ENCODE measurements at places on chromosomes 3 and 15.

- no peak for DNase-seq
Measured at GRCh38 chr3:131218196-131218595, 163.4 kb upstream of the NUDT16 start.

DNA sequence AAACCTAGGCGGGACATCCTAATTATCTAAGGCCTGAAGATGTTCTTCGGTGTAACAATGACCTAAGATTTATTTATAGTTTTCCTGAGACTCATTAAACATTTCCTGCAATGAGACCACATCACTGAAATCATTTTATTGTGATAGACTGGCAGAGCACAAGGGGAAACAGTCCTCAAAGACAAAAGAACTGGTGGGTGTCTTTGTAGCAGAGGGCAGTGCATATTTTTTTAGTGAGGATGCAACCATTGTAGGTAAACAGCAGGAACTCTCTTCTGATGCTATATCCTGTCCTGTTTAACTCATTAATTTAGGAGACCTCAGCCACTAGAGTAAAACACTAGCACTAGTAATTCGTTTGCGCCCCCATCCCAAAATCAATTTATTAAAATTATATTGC, 100.0 kb downstream of the MAGI1 start:
- no peak for DNase-seq

DNA sequence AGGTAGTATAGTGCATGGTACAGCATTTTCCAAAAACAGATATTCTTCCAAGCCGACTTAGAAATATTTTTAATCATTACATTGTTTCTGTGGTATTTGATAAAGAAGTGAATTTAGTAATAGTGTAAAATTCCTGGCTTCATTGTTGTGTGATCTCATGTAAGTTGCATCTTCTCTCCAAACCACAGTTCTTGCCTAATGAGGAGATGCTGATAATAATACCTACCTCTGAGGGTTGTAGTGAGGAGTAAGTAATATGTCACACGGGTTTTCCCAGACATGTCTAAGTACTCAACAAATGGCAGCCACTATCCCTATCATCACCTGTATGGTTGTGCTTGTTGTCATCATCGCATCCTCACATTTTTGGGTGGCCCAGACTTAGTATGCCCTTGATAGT, 167.3 kb downstream of the SLCO3A1 start:
- no peak for DNase-seq

GRCh38 chr3:66582721-66583423, 82.0 kb upstream of the LRIG1 start:
- no peak for DNase-seq

- no peak for DNase-seq
Measured at GRCh38 chr3:136620436-136620835, 131.7 kb downstream of the STAG1 start.

DNA sequence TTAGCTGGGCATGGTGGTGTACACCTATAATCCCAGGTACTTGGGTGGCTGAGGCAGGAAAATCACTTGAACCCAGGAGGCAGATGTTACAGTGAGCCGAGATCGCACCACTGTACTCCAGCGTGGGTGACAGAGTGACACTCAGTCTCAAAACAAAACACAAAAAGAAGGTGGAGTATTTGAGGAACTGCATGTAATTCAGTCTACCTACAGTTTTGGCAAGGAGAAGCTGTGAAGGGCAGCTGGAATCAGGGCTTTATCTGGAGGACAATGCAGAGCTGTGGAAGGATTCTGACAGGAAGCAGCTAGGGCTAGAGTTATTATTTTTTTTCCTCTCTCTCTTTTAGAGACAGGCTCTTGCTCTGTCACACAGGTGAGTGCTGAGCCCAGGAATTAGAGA, 6.8 kb downstream of the H1-8 start:
- DNase-seq, result no peak

GRCh38 chr3:59412516-59412915, 362.7 kb upstream of the CFAP20DC start:
- DNase-seq, result no peak

GRCh38 chr15:74327756-74328155, 39.7 kb downstream of the CYP11A1 start:
- DNase-seq, result no peak

GRCh38 chr3:176579711-176580185, 617.5 kb downstream of the TBL1XR1 start:
- no peak for DNase-seq

GRCh38 chr3:50122661-50123391, 32.3 kb upstream of the SEMA3F start:
- no peak for DNase-seq

DNA sequence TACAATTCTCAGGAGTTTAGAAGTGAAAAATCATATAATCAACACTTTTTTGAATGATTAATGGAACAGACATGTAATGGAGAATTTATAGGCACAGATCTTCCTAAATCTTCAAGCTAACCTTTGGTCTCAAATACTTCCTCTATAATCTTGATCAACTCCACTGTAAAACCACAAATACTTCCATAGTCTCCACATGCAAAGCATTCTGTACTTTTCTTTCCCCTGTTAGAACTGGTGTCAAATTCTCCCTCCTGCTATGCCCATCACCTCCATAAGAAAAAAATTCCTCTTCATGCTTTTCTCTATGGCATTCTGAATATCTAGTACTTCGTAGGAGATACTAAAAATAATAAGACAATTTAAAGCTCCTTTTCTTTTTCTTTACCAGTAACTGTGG, 214.3 kb downstream of the ADAMTS9 start:
- DNase-seq, result no peak

GRCh38 chr3:61524933-61525332, 36.4 kb upstream of the PTPRG start:
- no peak for DNase-seq

- no peak for DNase-seq
Measured at GRCh38 chr3:195348426-195349115, 77.6 kb upstream of the XXYLT1 start.

- no peak for DNase-seq
Measured at GRCh38 chr15:29682361-29682760, 139.9 kb downstream of the TJP1 start.

GRCh38 chr3:143065364-143065763, 54.2 kb upstream of the CHST2 start:
- no peak for DNase-seq

DNA sequence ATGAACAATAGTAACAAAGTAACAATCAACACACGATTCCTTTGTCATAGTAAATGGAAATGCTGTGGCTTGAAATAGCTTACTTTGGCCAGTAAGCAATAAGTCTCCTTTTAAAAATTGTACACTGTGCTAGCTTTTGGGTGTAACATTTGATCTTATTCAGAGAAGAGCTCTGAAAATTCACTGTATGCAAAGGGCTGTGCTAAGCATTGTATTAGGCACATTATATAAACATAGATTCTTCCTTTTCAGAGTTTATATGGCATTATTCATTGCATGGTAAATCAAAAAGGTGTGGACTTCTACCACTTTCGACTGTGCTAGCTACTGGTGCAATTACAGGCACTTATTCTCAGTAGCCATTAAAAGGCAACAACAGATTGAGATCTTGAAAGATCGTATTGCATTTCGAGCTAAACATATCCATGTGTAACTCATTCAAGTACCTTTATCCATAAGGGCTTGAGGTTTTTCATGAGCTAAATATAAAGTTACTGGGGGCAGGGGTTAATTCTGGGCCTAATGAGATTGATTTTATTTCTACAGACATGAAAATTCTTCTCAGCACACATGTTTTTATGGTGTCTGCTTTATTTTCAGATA, 246.8 kb downstream of the NR1D2 start:
- DNase-seq, result no peak

GRCh38 chr15:50166216-50166615, 15.8 kb upstream of the SLC27A2 start:
- DNase-seq, result no peak

GRCh38 chr3:186277268-186277909, 84.6 kb downstream of the DGKG start:
- DNase-seq, result peak; percentile 58

- no peak for DNase-seq
Measured at GRCh38 chr15:40744815-40745152, 10.3 kb downstream of the RMDN3 start.

DNA sequence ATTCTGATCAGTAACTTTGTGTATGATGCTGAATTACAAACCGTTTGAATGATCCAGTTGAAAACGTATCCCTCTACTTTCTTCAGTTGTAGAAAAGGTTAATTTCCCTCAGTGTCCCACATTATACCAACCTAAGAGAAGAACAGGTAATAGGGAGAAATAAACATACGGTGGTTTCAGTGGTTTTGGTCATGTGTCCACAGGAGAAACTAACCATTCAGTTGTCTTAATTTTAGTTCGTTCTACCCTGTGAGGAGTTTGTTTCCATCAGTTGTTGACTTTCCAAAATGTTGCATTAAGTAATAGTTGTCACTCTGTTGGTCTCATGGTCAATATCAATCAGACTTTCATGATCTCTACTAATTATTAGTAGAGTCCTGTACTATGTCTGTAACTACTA, 15.1 kb downstream of the CALML4 start:
- DNase-seq, result no peak

DNA sequence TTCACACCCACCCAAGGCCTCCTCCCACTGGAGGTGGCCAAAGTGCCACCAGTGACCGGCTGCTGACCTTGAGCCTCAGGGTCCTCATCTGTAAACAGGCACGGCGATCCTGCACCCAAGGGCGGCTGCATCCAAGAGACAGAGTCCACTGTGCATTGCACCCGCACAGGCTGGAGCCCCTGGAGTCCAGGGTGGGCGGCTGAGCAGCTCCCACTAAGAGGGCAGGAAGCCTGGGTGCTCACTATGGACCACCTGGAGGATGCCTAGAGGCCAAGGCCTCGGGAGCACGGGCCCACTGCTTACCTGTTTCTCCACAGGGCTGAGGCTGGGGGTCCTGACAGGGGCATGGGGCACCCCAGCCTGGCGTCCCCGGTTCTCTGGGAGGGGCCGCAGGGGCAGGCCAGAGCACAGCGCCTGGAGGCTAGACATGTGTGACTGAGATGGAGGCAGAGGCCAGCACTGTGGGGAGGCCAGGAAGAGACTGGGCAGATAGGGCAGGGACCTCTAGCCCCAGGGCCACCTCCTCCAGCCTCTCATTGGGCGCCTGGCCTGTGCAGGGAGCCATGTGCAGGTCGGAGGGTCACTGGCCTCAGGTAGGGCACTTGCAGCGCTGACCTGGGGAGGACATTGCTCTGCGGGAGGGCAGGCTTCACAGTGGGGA, at the start of gene UROC1:
TSS of gene UROC1 (minus strand) at position 483 of the 661 bp plus-strand sequence. CDS start at position 429, 54 bp downstream.
- DNase-seq, result no peak

DNA sequence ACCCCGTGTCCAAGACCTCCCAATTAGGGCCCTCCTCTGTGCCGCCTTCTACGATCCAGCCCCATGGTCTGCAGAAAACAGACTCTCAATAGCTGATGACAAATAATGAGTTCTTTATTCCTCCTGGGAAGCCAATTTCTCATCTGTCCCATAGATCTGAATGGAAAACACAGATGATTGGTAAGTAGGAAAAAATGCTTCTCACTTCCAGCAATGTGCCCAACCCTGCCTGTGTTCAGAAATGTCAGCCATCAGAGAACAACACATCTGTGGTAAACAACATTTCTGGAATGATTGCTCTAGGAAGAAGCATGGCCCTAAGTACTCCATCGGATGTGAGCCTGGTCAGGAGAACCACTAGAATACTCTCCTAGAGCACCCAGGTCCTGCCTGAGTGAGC, 240.5 kb upstream of the HES1 start:
- no peak for DNase-seq

DNA sequence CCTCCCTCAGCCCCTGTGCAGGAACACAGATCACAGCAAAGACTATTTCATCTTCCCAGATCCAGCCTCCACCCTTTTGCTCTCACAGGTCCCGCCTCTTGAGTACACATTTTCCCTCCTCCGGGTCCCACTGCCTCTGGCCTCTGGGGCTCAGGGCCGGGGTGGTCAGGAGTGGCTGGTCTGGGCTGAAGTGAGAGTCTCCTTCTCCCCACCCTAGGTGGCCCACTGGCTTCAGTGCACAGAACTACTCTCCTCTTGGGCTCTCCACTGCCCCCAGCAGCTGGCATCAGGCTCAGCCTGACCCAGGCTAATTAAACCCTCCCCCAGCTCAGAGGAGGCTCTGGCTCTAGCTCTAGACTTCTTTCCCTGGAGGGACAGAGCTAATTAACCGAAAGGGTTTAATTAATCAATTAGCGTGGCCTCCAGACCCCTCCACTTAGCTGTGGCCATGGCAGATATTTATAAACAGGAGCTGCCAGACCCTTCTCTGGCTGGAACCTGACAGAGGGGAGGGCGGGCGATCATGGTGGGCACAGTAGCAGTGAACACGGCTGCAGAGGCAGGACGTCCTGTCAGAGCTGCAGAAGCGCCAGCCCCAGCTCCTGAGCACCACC, 15.1 kb downstream of the DUSP7 start:
- no peak for DNase-seq

DNA sequence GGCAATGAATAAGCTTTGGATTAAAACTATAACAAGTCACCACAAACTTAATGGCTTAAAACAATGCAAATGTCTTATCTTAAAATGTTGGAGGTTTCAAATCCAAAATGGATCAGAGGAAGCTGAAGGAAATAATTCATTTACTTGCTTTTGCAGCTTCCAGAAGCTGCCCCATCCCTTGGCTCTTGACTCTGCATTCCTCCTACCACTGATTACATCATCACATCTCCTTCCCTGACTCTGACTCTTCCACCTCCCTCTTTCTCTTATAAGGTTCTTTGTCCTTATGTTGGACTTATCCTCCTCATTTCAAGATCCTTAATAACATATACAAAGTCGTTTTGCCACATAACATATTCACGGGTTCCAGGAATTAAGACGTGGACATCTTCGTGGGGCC, 982.8 kb upstream of the ROBO1 start:
- no peak for DNase-seq

- no peak for DNase-seq
Measured at GRCh38 chr3:87426918-87427317, 150.5 kb upstream of the POU1F1 start.

GRCh38 chr3:48069339-48069738, 53.1 kb upstream of the MAP4 start:
- DNase-seq, result no peak

- no peak for DNase-seq
Measured at GRCh38 chr3:63937661-63938651, 25.8 kb upstream of the SCAANT1 start.

DNA sequence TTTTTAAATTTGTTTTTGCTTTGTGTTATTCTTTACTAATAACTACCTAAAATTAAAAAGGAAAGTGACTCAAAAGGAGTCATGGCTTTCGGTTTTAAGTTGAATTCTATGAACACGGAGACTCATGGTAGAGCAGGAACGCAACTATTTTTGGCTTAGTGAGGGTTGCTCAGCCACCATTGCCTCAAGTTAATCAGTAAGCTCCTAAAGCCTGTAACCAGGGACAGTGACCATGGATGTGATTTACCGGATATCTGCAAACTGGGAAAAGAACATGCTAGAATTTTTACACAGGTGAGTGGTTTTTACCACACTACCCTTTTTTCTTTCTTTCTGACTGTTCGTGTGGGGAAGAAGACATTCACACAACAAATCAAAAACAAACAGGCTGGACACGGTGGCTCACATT, 11.8 kb downstream of the SLC12A8 start:
- DNase-seq, result no peak

GRCh38 chr3:172156586-172156955, 117.2 kb downstream of the FNDC3B start:
- no peak for DNase-seq

DNA sequence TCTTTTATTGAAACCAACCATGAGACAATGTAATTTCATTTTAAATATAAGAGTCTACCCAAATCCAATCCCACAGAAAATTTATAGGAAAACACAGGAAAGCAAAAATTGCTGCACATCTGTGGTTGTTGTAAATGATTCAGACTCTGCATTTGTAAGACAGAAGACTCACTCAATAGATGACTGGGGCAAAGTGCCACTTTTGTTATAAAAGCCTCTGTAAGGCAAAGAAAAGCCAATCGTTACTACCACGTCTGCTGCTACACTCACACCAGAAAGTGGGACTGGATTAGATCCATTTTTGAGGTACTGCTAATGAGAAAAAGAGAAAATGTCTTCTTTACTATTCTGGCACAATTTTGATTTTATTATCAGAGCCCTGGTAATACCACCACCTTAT, 74.9 kb downstream of the SEMA6D start:
- no peak for DNase-seq

All from left kidney (tissue), 8 donors.